ENCODE measurements at places on chromosomes 11 and 22.
A peak's percentile ranks its signal among the peaks of the same experiment; 100 is the strongest.

- no peak for DNase-seq
Measured at GRCh38 chr11:125001079-125001778, 47.2 kb downstream of the CCDC15 start.

GRCh38 chr11:2738551-2739431, 39.0 kb upstream of the KCNQ1OT1 start:
- DNase-seq = no peak

- no peak for DNase-seq
Measured at GRCh38 chr11:11558396-11558795, 63.4 kb downstream of the GALNT18 start.

GRCh38 chr22:19889951-19890350, 35.3 kb upstream of the GNB1L start:
- no peak for DNase-seq

DNA sequence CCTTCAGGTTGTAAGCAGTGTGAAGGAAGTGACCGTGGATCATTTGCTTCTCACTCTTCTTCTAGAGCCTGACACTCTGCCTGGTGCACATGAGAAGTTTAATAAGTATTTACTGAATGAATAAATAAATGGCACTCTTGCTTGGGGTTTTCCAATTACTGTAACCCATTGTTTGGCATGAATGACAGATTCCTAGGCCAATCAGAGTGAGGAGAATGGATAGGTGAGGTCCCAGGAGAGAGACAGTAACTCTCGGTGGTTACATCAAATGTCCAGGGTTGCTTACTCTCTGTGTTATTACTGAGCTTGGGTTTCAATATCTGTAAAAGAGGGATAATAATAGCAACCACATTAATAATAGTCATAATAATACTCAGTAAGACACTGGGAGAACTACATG, 204.2 kb upstream of the ISX start:
- DNase-seq = no peak

GRCh38 chr11:119266517-119267255, 50.2 kb downstream of the MCAM start:
- peak; percentile 42 for DNase-seq

- no peak for DNase-seq
Measured at GRCh38 chr22:46340676-46341075, 5.2 kb downstream of the TRMU start.

Measured in suppressor macrophage treated with lipopolysaccharide for 1 hour (primary cell).